ENCODE measurements at places on chromosomes 5 and 9.
A peak's percentile ranks its signal among the peaks of the same experiment; 100 is the strongest.

DNA sequence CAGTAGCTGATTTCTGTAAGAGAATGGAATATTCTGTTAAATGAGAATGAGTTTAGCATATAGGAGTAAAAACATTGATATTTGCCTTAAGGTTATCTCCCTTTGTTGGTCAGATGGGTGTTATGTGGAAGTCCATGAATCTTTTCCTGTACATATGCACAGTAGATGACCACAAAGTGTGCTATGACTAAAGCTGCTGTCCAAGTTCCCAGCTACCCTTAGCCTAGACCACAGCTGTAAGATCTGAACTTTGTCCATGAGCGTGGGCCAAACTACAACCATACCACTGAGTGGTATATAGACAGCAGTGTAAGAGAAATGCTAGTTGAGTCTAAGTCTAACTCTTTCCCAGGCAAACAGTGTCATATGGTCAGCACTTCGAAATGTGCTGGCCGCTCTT is 48.8 kb downstream of the CD180 start:
- H3K4me3 ChIP-seq: no peak overlapping the region
- H3K4me1 ChIP-seq: no peaks in the 10 kb centered on the region
- H3K27me3 ChIP-seq: no peaks in the 10 kb centered on the region
- H3K36me3 ChIP-seq: peaks cover 27% of the 10 kb centered on the region
- no peak overlapping the region for H3K27ac ChIP-seq

GRCh38 chr5:171462136-171462927 is 42.9 kb downstream of the FGF18 start:
- H3K27ac ChIP-seq: no peak overlapping the region
- H3K36me3 ChIP-seq: no peaks in the 10 kb centered on the region
- no peak for DNase-seq
- peaks cover 19% of the 10 kb centered on the region for H3K27me3 ChIP-seq

- DNase-seq: no peak
- H3K4me3 ChIP-seq: no peak overlapping the region
- no peak overlapping the region for H3K27ac ChIP-seq
Measured at GRCh38 chr5:146116361-146116760, 11.0 kb upstream of the PLAC8L1 start.

- H3K27me3 ChIP-seq: peaks cover 13% of the 10 kb centered on the region
- H3K4me1 ChIP-seq: no peaks in the 10 kb centered on the region
- H3K27ac ChIP-seq: no peak overlapping the region
- H3K36me3 ChIP-seq: no peaks in the 10 kb centered on the region
Measured at GRCh38 chr5:154542581-154542980, 64.6 kb upstream of the HAND1 start.

DNA sequence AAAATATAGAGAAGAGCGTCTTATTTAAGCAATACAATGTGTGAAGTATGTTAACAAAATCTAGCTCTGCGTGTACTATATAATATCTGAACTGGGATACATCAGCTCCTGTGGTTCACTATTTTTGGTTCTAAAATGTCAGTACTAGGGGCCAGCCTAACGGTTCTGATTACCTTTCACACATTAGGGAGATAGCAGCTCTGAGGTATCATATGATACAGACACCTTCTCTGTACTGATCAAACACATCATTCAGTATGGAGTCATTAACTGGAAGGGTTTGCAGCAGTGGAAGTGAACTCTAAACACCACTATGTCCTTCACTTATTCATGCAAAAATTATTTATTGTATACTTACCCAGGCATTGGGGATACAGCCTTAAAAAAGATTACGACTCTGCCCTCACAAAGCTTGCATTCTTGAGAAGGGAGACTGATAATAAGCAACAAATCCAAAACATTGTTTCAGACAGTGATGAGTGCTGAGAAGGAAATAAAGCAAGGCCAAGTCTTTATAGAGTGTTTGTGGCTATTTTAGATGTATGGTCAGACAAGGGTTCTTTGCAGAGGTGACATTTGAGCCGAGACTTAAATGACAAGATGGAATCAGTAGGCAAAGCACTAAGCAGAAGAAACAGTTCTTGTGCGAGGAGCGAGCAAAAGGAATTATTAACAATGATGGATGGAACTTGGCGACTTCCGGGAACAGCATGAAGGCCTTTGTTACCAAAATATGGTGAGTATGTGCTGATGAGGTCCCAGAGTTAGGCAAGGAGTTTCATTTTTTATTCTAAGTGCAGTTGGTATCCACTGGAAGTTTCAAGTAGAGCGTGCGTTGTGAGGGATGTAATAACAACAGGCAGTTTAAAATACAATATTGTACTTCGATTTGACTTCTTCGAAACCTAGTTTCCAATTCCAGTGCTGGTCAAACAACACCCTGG is 1.8 kb upstream of the LNPEP start:
- peaks cover 38% of the 10 kb centered on the region for H3K4me1 ChIP-seq
- H3K27ac ChIP-seq: peak overlapping the region; percentile 88
- DNase-seq: no peak
- no peaks in the 10 kb centered on the region for H3K27me3 ChIP-seq

DNA sequence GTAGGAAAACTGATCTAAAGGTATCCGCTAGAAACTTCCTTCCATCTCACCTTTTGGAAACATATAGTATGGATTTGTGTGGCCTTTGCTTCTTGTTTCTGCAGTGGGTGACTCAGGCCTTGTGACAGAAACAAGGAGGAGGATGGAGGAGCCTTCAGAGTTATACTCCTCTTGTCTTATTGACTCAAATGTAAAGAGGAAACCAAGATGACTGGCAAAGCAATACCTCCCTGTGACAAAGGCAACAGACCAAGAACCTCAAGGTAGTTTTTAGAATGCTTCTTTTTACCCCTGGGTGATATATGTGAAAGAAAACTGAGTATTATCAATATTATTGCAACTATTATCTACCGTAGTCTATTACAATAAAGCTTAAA is 123.3 kb upstream of the SLIT3 start:
- DNase-seq: no peak
- H3K4me3 ChIP-seq: no peak overlapping the region
- H3K27ac ChIP-seq: no peak overlapping the region
- H3K4me1 ChIP-seq: no peaks in the 10 kb centered on the region
- H3K27me3 ChIP-seq: no peaks in the 10 kb centered on the region
- H3K36me3 ChIP-seq: no peaks in the 10 kb centered on the region

DNA sequence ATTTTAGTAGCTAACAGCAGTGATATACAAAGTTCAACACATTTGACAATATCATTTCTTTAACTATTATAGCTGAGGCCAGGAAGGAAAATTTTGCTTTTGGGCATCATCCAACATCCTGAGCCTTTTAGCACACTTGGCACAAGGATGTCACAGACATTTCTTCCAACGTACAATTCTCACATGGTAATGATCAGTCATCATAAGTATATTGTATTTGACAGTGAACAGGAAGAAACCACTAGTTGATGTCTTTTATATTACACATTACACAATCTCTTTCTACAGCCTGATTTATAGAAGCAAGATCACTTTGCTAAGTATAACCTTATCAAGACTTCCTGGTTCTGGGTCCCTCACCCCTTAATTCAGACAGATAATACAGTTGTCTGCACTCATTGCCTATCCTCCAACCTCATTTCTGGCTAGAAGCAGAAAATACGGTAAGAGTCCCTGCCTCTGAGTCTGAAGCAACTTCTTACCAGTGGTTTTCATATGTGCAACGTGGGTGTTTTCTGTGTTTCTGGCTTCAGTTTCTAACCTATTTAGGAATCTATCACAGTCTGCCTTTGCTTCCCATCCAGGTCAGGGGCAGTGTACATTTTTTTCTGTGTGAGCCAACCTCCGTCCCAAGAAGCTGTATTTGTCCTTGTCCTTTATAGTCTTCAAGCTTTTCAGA is 167.8 kb downstream of the PAM start:
- H3K36me3 ChIP-seq: no peaks in the 10 kb centered on the region
- H3K4me1 ChIP-seq: no peaks in the 10 kb centered on the region
- no peak overlapping the region for H3K27ac ChIP-seq
- no peak for DNase-seq
- H3K27me3 ChIP-seq: no peaks in the 10 kb centered on the region

GRCh38 chr5:73312872-73313510 is 135.6 kb downstream of the FOXD1 start:
- H3K4me3 ChIP-seq: no peak overlapping the region
- DNase-seq: no peak
- no peak overlapping the region for H3K27ac ChIP-seq

DNA sequence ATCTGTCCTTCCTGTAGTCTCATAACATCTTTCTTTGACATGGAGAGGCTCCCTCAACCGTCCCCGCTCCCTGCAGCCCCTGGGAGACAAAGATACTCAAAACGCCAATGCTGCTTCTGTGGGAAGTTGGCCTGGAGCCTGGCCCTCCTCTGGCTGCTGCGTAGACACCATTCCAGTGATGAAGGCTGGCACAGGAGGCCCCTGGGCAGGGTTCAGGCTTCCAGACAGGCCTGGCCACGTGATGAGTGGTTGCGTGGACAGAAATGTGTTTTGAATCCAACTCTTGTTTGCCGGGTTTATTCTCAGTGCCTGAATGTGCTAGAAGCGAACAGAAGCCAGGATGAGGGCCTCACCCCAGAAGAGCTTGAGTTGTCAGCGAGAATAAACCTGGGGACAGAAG is 43.2 kb upstream of the NKX2-5 start:
- peaks cover under 1% of the 10 kb centered on the region for H3K4me1 ChIP-seq
- no peaks in the 10 kb centered on the region for H3K36me3 ChIP-seq
- no peak for DNase-seq

GRCh38 chr9:130929571-130930038 is 9.4 kb downstream of the FIBCD1 start:
- DNase-seq: no peak
- H3K27ac ChIP-seq: no peak overlapping the region
- no peaks in the 10 kb centered on the region for H3K36me3 ChIP-seq
- peaks cover 38% of the 10 kb centered on the region for H3K4me1 ChIP-seq
- H3K4me3 ChIP-seq: no peak overlapping the region

- H3K36me3 ChIP-seq: no peaks in the 10 kb centered on the region
- no peaks in the 10 kb centered on the region for H3K4me1 ChIP-seq
- no peaks in the 10 kb centered on the region for H3K27me3 ChIP-seq
- H3K4me3 ChIP-seq: no peak overlapping the region
- DNase-seq: no peak
- H3K27ac ChIP-seq: no peak overlapping the region
Measured at GRCh38 chr5:91098541-91098940, 284.6 kb downstream of the ARRDC3 start.

- no peak overlapping the region for H3K4me3 ChIP-seq
- DNase-seq: no peak
- H3K27ac ChIP-seq: no peak overlapping the region
- no peaks in the 10 kb centered on the region for H3K27me3 ChIP-seq
Measured at GRCh38 chr9:8648271-8648845, 848.8 kb upstream of the DMAC1 start.

DNA sequence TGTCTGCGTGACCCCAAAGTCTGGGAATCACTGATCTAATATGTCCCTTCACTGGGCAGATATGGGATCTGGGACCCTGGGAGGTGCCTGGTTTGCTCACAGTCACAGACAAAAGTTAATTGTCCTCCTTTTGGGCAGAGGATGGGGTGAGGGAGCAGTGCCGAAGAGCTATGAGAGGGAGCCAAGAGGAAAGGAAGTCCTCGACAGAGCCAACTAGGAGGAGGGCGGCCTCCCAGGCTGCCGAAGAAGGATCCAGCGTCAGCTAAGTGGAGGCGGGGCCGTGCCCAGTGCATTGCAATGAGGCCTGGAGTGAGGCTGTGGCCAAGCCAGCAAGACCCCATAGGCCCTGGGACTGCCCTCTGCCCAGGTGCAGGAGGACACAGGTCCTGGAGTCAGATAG is 11.4 kb downstream of the AIF1L start:
- no peaks in the 10 kb centered on the region for H3K27me3 ChIP-seq
- no peaks in the 10 kb centered on the region for H3K36me3 ChIP-seq
- H3K4me1 ChIP-seq: peaks cover 7% of the 10 kb centered on the region
- H3K27ac ChIP-seq: no peak overlapping the region
- no peak overlapping the region for H3K4me3 ChIP-seq

DNA sequence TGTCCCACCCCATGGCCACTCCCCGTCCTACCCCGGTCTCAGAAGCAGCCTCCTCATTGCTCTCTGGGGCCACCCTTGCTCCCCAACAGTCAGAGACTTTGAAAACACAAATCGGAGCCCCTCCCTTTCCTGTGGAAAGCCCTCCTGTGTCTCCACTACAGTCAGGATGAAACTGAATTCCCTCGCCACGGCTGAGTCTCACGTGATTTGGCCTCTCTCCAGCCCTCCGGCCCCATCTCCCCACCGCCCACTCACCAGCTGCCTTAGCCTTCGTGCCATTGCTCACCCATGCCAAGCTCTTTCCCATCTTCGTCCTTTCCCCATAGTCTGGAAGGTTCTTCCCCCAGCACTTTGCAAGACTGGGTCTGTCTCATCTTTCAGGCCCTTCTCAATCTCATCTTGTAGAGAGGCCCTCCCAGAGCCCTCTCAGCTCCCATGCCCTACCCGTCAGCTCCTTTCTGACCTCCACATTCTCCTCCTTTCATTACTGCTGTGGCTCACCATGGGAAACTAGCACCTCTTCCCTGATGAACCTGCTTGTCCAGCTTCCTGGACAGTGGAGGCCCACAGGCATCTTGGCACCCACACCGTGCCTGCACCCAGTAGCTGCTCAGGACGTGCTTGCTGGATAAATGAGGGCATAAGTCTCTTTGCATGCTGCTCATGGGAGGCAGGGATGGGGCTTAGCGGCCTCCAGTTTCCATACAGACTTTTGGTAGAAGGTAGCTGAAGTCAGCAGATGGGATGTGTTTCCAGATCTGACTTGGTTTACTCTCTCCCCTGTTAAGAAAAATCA is 126.4 kb upstream of the COL5A1 start:
- H3K4me3 ChIP-seq: no peak overlapping the region
- H3K27ac ChIP-seq: no peak overlapping the region
- H3K4me1 ChIP-seq: no peaks in the 10 kb centered on the region
- H3K27me3 ChIP-seq: no peaks in the 10 kb centered on the region
- no peaks in the 10 kb centered on the region for H3K36me3 ChIP-seq

GRCh38 chr5:151781201-151781600 is 9.4 kb downstream of the G3BP1 start:
- no peak overlapping the region for H3K4me3 ChIP-seq
- H3K27ac ChIP-seq: no peak overlapping the region
- DNase-seq: no peak
- no peaks in the 10 kb centered on the region for H3K27me3 ChIP-seq

DNA sequence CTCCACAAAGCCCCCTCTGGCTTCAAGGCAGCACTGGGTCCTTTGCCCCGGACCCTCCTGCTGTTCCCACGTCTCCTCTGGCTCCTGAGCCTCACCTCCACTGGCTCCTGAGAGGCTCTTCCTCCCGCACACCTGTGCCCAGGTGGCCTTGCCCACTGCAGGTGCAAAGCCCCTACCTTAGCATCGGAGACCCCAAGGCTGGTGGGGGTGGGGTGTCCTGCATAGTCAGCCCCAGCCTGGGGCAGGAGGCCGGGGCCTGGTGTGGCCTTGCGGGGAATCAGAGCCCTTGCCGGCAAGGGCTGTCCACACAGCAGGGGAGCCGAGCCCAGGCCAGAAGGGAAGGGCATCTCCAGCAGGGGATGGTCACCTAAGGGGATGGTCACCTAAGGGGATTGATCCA is 41.3 kb upstream of the CEP72 start:
- no peak for DNase-seq
- H3K4me1 ChIP-seq: peaks cover 4% of the 10 kb centered on the region
- no peak overlapping the region for H3K27ac ChIP-seq
- H3K27me3 ChIP-seq: peaks cover 13% of the 10 kb centered on the region

GRCh38 chr5:158773161-158773560 is 326.6 kb downstream of the EBF1 start:
- no peak overlapping the region for H3K4me3 ChIP-seq
- no peak overlapping the region for H3K27ac ChIP-seq
- H3K27me3 ChIP-seq: no peaks in the 10 kb centered on the region

Measured in keratinocyte (primary cell).